Liver (tissue), 10 donors: ENCODE measurements at places on chromosomes 4 and X. TPM values are rescaled to one million over a fixed set of nuclear protein-coding genes. Genes with fewer than 3 reads are reported as not detected.

The PDCL2 gene
- not detected for total RNA-seq

The EDA gene
- 2.6 TPM for total RNA-seq

The PNMA6F gene
- not detected for total RNA-seq

The ZNF732 gene
- total RNA-seq = not detected

The SH2D1A gene
- total RNA-seq = 2.1 TPM

The RIPPLY1 gene
- not detected for total RNA-seq

The GDPD2 gene
- total RNA-seq = not detected

The TLR3 gene
- 1.3 TPM for total RNA-seq

The CNGA1 gene
- total RNA-seq = 28.0 TPM

The AVPR2 gene
- total RNA-seq = not detected

The UGT2B15 gene
- 8.2 TPM for total RNA-seq

The PWWP3B gene
- 1.8 TPM for total RNA-seq

The MID1 gene
- 4.0 TPM for total RNA-seq

The FNIP2 gene
- 36.7 TPM for total RNA-seq

The SCML1 gene
- total RNA-seq = 17.9 TPM

The RRH gene
- 0.08 TPM for total RNA-seq

The ZFP92 gene
- 0.56 TPM for total RNA-seq

The RTL9 gene
- 0.25 TPM for total RNA-seq

The PIGA gene
- 7.9 TPM for total RNA-seq

The SMIM10 gene
- 0.33 TPM for total RNA-seq

The LSM6 gene
- total RNA-seq = 14.7 TPM

The BGN gene
- total RNA-seq = 11.7 TPM

The BEX3 gene
- total RNA-seq = 55.4 TPM

The HTRA3 gene
- total RNA-seq = 1.2 TPM

The GRK4 gene
- 2.2 TPM for total RNA-seq

The RPS6KA6 gene
- total RNA-seq = 1.3 TPM

The TMPRSS11B gene
- not detected for total RNA-seq

The PNCK gene
- total RNA-seq = not detected

The FAM193A gene
- total RNA-seq = 10.2 TPM

The TAF7L gene
- 0.33 TPM for total RNA-seq

The SH3RF1 gene
- total RNA-seq = 1.8 TPM

The TLR1 gene
- total RNA-seq = 9.5 TPM

The SH3D19 gene
- total RNA-seq = 22.2 TPM
